H9 (cell line): ENCODE measurements at places on chromosomes 1 and 21.

- H3K4me3 ChIP-seq, result no peak overlapping the region
- peaks cover 10% of the 10 kb centered on the region; the same call in 1 of the 2 replicates for H3K36me3 ChIP-seq
Observed at GRCh38 chr1:197695961-197696360, 79.3 kb downstream of the DENND1B start.

DNA sequence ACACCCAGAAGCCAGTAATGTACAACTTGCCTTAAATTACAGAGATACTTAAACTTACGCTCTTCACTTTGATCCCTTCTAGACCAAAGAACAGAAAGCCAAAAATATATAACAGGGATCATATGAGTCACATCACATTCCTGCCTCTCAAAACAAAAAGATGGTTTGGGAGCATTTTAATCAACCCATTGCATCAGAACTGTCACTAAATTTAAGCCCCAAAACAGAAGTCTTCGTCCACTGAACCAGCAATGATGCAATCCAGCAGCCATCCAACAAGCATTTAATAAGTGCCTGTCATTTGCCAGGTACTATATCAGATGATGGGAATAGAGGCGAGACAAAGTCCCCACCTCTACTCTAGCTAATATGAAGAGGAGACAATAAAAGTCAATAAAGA is 42.7 kb upstream of the GLIS1 start:
- H3K27ac ChIP-seq, result no peak overlapping the region
- H3K4me3 ChIP-seq, result no peak overlapping the region
- H3K4me1 ChIP-seq, result no peaks in the 10 kb centered on the region
- no peaks in the 10 kb centered on the region for H3K27me3 ChIP-seq
- no peak for DNase-seq

DNA sequence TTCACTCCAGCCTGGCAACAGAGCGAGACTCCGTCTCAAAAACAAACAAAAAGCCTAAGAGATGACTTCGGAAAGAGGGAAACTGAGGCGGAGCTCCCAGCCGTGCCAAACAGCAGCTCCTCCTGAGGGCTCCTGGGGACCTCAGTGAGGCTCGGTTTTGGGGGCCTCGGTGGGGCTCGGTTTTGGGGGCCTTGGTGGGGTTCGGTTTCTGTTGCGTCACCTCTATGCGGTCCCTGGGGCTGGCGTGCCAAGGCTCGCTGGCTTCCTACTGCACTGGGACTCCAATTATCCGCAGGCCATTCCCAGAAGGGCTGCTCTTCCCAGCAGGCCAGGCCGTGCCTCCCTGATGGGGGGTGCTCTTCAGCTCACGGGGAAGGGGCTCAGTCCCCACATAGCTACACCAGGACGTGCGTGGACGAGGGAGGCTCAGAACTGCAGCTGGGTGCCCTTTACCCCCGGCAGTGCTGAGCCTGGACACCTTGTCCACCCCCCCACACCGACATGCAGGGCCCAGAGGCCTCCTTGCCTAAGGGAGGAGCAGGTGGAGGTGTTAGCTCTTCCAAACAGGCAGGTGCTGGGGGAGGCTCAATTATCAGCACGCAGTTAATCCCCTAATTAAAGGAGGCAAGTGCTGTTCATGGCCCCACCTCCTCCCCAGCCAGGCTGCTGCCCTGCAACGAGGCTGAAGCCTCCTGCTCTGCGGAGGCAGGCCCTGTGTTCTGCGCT is 5.1 kb upstream of the C1orf159 start:
- peaks cover 3% of the 10 kb centered on the region; the same call in 1 of the 2 replicates for H3K27me3 ChIP-seq
- H3K4me1 ChIP-seq, result no peaks in the 10 kb centered on the region
- no peak overlapping the region for H3K27ac ChIP-seq
- DNase-seq, result no peak

- H3K36me3 ChIP-seq, result peaks cover 76% of the 10 kb centered on the region
- H3K4me1 ChIP-seq, result no peaks in the 10 kb centered on the region
- H3K4me3 ChIP-seq, result no peak overlapping the region
- H3K27me3 ChIP-seq, result no peaks in the 10 kb centered on the region
- no peak overlapping the region for H3K27ac ChIP-seq
- no peak for DNase-seq
Observed at GRCh38 chr1:214660900-214661299, 57.9 kb downstream of the CENPF start.
